ENCODE measurements at places on chromosomes 6 and 20. TPM values are rescaled to one million over a fixed set of nuclear protein-coding genes. Genes with fewer than 3 reads are reported as not detected.

Gene SLC22A2
- not detected for total RNA-seq

Gene EYS
- total RNA-seq: not detected

Gene AP5S1
- total RNA-seq: 13.0 TPM

Gene VWA7
- total RNA-seq: 3.8 TPM

Gene BMP5
- total RNA-seq: not detected

Gene HSPA1L
- total RNA-seq: 3.7 TPM

Gene STMND1
- not detected for total RNA-seq

Gene KIF16B
- 6.8 TPM for total RNA-seq

Gene PSORS1C2
- total RNA-seq: not detected

Gene RBL1
- total RNA-seq: 41.5 TPM

Gene ADTRP
- total RNA-seq: 12.9 TPM

Gene OPN5
- total RNA-seq: not detected
